Stimulated activated CD8-positive, alpha-beta memory T cell treated with anti-CD3 and anti-CD28 coated beads, Interleukin-12 subunit alpha, Interleukin-12 subunit beta, amount 100 ng/mL, for 4 hours (primary cell): ENCODE measurements at places on chromosomes 13 and 19.

DNA sequence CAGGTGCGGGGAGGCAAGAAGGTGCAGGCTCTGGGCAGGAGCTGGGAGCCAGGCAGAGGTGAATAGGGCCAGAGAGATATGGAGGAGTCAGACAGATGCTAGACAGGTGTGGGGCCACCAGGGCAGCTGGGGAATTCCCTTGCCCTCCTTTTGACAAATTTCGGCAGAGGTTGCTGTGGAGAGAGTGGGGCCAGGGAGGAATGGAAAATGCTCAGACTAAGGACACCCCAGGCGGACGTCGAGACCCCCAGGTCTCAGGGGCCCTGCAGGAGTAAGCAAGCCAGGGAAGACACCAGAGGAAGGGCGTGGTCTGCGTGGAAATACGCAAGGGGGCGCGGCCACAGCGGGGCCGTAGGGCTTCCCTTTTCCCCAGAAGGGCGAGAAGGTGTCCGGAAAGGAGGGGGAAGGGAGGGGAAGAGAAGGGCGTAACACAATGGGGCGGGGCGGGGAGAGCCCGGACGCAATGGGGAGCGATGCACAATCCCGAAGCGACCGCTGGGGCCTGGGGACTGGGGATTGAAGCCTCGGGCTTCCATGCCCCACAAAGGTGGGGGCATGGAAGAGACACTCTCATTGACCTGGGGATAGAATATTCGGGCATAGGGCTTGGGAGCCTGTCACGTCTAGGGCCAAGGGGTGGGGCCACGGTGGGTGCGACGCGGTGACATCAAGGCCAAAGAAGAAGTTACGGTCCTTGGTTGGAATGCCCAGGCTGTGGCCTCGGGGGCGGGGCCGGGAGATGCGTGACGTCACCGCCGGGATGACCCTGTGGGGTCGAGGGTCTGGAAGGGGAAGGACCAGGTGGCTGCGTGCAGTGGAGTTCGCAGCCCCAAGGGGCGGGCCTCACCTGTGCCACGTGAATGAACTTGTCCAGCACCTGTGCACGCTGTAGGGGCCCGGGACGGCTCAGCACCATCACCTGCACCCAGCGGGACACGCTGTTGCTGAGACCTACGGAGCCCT, 8.2 kb downstream of the RASGRP4 start:
- DNase-seq = peak; percentile 19

DNA sequence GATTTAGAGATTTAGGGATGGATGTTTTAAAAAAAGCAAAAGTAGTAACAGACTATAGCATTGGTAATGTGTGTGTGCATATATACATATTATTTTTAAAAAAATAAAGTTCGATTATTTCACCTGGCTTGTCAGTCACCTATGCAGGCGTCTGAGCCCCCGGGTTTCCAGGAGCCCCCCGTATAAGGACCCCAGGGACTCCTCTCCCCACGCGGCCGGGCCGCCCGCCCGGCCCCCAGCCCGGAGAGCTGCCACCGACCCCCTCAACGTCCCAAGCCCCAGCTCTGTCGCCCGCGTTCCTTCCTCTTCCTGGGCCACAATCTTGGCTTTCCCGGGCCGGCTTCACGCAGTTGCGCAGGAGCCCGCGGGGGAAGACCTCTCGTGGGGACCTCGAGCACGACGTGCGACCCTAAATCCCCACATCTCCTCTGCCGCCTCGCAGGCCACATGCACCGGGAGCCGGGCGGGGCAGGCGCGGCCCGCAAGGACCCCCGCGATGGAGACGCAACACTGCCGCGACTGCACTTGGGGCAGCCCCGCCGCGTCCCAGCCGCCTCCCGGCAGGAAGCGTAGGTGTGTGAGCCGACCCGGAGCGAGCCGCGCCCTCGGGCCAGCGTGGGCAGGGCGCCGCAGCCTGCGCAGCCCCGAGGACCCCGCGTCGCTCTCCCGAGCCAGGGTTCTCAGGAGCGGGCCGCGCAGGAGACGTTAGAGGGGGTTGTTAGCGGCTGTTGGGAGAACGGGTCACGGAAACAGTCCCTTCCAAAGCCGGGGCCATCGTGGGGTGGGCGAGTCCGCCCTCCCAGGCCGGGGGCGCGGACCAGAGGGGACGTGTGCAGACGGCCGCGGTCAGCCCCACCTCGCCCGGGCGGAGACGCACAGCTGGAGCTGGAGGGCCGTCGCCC, 840 bp upstream of the CCNA1 start:
- no peak for DNase-seq

GRCh38 chr19:408441-408901, 476 bp downstream of the C2CD4C start:
- no peak for DNase-seq

DNA sequence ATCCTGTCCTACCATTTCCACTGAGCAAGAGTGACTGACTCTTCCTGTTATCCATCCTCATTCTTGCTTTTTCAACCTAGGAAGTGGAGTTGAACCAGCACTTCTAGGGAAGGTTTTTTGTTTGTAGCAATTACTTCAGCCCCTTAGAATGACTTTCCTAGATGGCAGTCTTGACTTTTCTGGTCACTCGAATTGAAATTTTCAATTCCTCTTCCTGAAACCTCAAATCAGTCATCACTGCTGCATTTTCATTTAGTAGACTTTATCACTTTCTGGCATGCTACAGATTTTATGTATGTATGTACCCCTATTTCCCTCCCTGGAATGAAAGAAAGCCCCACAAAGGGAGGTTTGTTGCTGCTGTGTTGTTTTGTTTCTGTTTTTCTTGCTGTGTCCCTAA, 915.9 kb downstream of the PCDH17 start:
- no peak for DNase-seq

GRCh38 chr13:46332772-46333171, 54.3 kb downstream of the RUBCNL start:
- no peak for DNase-seq

GRCh38 chr13:44075113-44075512, 195.4 kb downstream of the LACC1 start:
- DNase-seq = no peak

DNA sequence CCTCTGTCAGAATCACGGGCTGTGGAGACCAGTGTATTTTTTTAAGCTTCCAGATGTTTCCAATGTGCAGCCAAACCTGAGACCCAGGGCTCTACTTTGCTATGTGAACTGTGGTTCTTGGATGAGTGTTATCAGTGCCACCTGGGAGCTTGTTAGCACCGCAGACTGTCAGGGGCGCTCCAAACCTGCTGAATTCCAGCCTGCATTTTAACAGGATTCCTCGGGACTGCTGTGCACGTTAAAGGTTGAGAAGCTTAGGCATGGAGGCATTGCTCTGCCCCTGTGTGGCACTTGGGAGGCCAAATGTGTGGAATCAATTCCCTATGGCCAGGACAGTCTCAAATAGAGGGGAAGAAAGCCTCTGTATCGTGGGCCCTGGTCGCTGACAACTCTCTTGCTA, 80.3 kb downstream of the ANKRD10 start:
- no peak for DNase-seq

GRCh38 chr19:45717983-45718650, 12.6 kb downstream of the FBXO46 start:
- no peak for DNase-seq

DNA sequence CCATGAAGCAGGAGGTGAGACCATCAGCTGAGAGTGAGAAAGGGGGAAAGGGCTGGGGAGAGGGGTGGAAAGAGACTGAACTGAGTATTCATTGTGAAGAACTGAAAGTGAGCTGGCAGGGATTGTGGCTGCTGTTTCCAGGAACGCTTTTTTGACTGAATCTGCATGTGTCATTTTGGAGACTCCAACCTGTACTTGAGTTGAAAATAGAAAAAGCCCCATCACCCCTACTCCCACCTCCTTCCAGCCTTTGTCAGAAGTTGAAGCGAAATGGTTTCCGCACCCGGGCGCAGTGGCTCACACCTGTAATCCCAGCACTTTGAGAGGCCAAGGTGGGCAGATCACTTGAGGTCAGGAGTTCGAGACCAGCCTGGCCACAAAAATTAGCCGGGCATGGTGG, 128.0 kb upstream of the GPR12 start:
- DNase-seq = no peak

DNA sequence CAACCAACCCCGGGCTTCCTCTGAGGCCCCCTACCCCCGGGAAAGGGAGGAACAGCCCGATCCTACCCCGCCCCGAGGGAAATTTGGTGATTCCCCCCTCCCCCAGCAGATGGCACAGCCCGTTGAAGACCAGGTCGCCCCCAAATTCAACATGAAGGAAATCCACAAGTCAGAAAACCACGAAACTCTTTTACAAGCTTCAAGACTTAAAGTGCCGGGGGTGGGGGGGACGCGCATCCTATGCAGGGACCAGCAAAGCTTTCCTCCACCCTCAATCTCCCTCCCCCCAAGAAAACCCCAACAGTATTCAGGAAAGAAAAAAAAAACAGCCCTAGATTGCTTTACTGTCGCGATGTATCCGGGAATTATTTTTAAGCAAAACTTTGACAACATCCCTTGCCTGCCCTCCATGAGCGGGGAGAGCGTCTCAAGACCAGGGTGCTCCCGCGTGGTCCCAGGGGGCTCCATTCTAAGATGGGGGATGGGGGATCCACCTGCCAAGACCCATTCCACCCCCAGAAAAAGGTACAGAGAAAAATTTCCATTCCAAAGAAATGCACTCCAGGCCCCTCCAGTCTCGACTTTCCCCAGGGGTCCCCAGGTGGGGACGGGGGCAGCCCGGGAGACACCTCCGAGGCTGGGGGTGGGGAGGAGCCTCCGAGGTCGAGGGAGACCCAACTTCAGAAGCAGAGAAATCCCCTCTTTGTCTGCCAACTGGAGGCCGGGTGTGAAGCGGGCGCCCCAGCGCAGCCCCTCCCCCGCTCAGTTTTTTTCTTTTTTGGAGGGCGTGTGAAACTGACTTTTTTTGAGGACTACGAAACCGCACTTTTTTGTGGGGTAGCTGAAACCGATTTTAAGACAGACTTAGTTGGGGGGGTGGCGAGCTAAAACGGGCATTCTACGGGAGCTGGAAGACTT, 1.5 kb downstream of the TCF3 start:
- DNase-seq = peak; percentile 53

- DNase-seq = no peak
Measured at GRCh38 chr19:18762125-18763023, 28.7 kb downstream of the COMP start.

DNA sequence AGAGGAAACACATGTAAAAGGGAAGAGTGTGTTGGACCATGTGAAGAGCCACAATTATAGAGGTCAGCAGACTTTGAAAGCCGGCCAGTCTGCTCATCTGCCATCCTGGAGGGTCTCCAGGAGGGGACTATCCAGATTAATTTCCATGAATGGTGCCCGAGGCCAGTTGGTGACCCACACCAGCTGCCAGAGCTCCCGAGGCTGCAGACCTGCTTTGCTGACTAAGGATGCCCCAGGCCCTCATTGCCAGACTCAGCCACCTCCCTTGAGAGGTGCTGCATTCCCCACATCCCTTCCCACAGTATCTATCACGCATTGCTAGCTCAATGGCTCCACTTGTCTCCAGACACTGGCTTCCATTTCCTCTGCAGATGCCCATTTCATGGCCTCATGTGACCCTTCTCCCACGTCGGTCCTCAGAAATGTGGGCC, 110.3 kb downstream of the NALCN start:
- DNase-seq = no peak

GRCh38 chr19:20067943-20068342, 9.9 kb upstream of the ZNF90 start:
- DNase-seq = no peak

DNA sequence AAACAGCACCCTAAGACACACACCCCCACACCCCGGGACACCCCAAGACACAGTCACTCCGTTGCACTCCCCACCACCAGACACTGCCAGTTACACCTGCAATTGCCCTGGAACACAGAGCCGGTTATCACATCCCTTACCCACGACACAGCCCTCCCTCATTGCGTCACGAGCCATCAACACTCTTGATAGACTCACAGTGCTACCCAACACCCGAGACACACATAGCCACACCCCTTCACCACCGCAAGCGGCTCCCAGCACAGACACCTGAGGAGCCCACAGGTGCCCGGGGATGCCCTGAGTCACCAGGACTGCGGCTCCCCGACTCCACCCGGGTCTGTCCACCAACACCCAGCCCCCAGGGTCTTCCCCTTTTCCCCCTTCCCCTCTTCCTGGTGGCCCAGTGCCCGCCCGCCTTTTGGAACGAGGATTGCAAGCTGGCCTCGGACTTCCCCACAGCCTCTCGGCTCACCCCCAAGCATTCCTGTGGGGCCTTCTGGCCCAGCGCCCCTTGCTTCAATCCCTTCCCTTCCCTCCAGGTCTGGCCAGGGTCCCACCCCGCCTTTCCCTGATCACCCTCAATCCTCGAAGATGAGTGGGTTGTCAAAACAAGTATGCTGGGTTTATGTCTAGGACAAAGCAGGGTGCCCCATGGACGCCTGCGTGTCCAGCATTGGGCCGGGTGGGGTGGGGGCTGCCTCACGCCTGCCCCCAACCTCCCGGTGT, 1.7 kb upstream of the PTGER1 start:
- peak; percentile 40 for DNase-seq

DNA sequence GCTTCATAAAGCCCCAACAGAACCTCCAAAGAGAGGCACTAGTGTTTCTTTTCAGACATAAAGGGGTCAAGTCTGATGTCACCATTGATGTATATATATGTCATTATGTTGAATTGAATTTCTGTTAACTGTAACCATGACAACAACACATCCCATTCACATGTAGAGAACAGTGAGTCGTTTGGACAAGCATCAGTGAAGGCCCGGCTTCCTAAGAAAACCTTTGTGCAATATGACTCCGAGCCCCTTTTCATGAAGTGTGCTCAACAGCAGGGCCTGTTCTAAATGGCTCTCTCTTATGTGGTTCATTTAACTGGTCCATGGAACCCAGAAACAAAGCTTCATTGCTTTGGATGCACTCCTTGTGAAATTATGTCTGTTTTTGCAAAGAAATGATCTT, 67.2 kb upstream of the UBL3 start:
- DNase-seq = no peak

GRCh38 chr13:90938848-90939247, 408.6 kb upstream of the MIR17HG start:
- no peak for DNase-seq

- no peak for DNase-seq
Measured at GRCh38 chr19:55179606-55180484, at the start of gene SYT5. SYT5 (minus strand) TSS chr19:55180289; CDS start chr19:55179041, 1,248 bp downstream.

DNA sequence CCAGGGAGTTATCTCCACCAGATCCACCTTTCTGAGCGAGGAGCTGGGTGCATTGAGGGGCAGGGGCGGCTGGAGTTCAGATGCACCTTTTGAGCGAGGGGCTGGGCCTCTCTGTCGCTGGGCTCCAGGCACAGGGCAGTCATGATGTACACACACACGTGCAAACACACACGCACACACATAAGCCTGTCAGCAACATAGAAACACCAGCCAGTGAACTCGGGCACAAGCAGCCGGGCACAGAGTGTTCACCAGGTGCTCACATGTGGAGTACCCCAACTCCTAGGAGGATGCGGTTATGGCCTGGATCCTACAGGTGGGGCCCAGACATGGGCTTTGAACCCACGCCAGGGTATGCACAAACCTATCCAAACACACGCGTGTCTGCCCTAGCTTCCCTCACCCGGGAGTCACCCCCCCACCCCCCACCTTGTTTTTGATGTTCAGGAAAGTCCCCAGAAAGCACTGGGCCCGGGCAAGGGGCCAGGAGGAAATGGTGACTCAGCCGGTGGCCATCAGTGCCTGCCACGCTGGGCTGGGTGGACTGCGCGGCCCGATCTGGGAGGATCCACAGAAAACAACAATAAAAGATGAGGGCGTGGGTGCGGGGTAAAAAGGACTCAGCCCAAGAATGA, 13.3 kb downstream of the ARRDC2 start:
- DNase-seq = peak; percentile 52

- no peak for DNase-seq
Measured at GRCh38 chr19:55442372-55442961, 633 bp downstream of the SHISA7 start.
